ENCODE measurements at places on chromosomes 5 and 9. TPM values are rescaled to one million over a fixed set of nuclear protein-coding genes. Genes with fewer than 3 reads are reported as not detected.

The GMCL2 gene
- total RNA-seq = not detected

The TEX48 gene
- 0.83 TPM for total RNA-seq

The IL33 gene
- not detected for total RNA-seq

The TCF7 gene
- 283 TPM for total RNA-seq

The RNF183 gene
- not detected for total RNA-seq

The ARHGEF39 gene
- total RNA-seq = 11.8 TPM

The PCDHGB2 gene
- 0.08 TPM for total RNA-seq

The LMX1B gene
- not detected for total RNA-seq

The HK3 gene
- total RNA-seq = 0.22 TPM

DNA sequence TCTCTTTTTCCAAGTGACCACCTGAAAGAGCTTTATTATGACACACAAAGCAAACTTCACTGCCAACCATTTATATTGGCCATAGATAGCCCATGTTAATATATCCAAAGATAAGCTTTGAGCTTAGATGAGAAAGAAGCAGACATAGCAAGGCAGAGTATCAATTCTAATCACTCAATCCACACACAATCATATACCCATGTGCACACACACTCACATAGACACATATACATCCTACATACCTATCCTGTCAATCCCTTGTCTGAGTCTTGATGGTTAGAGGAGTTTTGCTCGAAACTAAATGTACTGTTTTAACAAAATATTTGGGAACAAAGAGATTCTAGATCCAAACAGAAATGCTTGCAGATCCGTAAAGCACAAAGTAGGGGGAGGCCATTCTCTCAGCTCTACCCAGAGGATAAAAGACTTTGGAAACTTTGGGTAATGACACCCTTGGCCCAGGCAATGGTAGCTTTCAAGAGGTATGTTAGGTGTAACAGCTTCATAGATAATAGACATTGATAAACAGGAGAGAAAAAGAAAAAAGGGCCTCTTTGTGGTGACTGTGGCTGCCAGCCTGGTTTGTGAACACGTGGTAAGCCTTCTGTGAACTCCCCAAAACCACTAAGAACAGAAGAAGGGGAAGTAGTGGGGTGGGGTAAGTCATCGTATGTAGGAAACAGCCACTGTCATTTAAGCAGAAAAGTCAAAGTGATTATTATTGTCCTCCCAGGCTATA lies 121.6 kb downstream of the TLR4 start:
- H3K27me3 ChIP-seq = peaks cover 65% of the 10 kb centered on the region
- peaks cover 27% of the 10 kb centered on the region for H3K4me1 ChIP-seq
- peak; percentile 78 for DNase-seq
- H3K27ac ChIP-seq = peak overlapping the region; percentile 68
- peak overlapping the region; percentile 8 for H3K4me3 ChIP-seq

- no peaks in the 10 kb centered on the region for H3K27me3 ChIP-seq
- H3K4me3 ChIP-seq = no peak overlapping the region
- no peaks in the 10 kb centered on the region for H3K4me1 ChIP-seq
- no peaks in the 10 kb centered on the region for H3K36me3 ChIP-seq
Measured at GRCh38 chr5:114174837-114175236, 187.0 kb upstream of the KCNN2 start.

GRCh38 chr9:89021154-89021803 lies 30.0 kb downstream of the S1PR3 start:
- H3K27ac ChIP-seq = no peak overlapping the region
- no peak for DNase-seq
- peaks cover 10% of the 10 kb centered on the region for H3K27me3 ChIP-seq
- no peaks in the 10 kb centered on the region for H3K36me3 ChIP-seq
- H3K4me1 ChIP-seq = no peaks in the 10 kb centered on the region

GRCh38 chr5:38790268-38790667 lies 55.5 kb upstream of the OSMR start:
- H3K27me3 ChIP-seq = peaks cover 11% of the 10 kb centered on the region
- no peak overlapping the region for H3K4me3 ChIP-seq
- H3K4me1 ChIP-seq = no peaks in the 10 kb centered on the region

DNA sequence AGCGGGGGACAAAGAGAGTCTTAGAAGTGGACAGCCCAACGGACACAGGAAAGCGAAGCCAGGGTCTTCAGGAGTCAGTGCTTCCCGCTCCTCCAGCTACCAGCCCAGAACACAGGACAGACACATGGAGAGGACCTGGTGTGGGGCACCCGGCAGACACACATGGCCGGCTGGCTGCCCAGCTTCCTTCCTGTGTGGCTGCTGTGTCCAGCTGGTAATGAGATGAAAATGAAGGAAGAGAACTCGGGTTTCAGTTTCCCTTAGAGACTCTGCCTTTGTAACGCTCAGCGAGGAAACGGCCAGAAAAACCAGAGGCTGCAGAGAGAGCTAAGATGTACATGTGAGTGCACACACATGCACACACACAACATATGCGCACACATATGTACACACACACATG lies 87.5 kb downstream of the SECISBP2 start:
- H3K36me3 ChIP-seq = peaks cover 90% of the 10 kb centered on the region
- no peak overlapping the region for H3K4me3 ChIP-seq
- no peaks in the 10 kb centered on the region for H3K27me3 ChIP-seq
- no peak for DNase-seq
- H3K27ac ChIP-seq = peak overlapping the region; percentile 84

- no peak overlapping the region for H3K27ac ChIP-seq
- no peaks in the 10 kb centered on the region for H3K27me3 ChIP-seq
- H3K4me1 ChIP-seq = peaks cover 7% of the 10 kb centered on the region
- H3K4me3 ChIP-seq = no peak overlapping the region
- no peak for DNase-seq
Measured at GRCh38 chr5:149636191-149636860, 55.0 kb downstream of the ARHGEF37 start.

DNA sequence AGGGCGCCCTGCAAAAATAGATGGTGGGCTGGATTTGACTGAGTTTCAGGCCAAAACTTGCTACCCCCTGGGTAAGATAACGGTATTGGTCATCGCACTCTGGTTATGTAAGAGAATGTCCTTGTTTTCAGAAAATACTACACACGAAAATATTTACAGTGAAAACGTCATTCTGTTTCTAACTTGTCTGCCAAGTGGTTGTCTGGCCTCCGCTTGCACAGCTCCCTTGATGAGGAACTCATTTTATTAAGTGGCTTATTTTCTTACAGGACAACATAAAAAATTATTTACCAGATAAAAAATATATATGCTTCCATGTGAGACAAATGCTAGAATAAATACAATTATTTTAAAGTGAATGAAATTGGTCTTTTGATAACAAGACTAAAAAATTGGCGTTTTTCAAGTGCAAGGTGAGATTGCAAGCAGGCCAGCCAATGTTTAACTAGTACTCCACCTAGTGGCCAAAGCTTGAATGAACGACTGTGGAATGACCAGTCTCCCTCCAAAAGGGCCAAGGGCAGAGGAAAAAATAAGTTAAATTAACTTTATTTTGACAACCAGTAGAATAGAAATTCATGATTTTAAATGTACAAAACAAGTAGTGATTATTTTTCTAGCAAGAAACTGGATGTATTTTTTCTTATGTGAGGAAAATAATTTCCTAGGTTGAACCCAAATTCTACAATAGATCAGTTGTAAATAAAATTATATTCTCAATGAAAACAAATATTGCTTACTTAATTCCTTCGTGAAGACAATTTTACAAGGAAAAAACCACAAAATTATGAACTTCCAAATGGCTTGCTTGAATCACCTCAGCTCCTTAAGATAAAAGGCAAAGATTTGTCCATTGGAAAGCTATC lies 93.2 kb downstream of the ZFAND5 start:
- peaks cover 8% of the 10 kb centered on the region for H3K27me3 ChIP-seq
- H3K4me3 ChIP-seq = no peak overlapping the region
- H3K27ac ChIP-seq = no peak overlapping the region
- no peaks in the 10 kb centered on the region for H3K36me3 ChIP-seq
- no peaks in the 10 kb centered on the region for H3K4me1 ChIP-seq

DNA sequence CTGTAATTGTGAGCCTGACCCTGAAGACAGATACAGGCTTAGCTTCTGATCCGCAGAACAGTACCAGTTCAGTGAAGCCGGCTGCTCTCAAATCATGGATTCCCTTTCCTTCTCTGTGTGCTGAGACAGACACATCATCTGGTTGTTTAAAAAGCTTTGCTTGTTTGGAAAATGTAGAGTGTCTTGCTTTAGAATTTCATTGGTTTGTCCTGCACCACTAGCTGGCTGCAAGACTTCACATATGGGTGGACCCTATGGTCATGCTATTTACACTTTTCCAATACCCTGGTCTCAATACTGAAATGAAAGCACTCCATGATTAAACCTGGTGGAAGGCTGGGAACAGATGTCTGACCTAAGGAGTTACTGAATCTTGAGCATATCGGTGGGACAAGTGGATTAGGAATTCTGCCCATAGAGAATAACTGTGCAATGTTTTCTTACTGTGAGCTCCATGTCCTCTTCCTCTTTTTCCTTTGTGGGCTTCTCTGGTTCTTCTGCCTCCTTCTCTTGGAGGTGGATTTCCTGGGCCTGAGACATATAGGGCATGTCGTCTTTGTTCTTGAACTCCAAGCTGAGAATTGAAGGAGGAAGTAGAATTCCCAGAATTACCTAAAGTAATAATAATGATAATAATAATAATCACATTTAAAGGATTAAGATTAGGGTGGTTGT lies 201.1 kb upstream of the KLF9 start:
- H3K4me3 ChIP-seq = no peak overlapping the region
- H3K27ac ChIP-seq = no peak overlapping the region
- no peaks in the 10 kb centered on the region for H3K36me3 ChIP-seq
- peaks cover 12% of the 10 kb centered on the region for H3K27me3 ChIP-seq
- no peaks in the 10 kb centered on the region for H3K4me1 ChIP-seq

GRCh38 chr5:178227138-178227659 lies 5.4 kb downstream of the PHYKPL start:
- no peak for DNase-seq
- no peaks in the 10 kb centered on the region for H3K27me3 ChIP-seq
- H3K4me3 ChIP-seq = no peak overlapping the region
- H3K36me3 ChIP-seq = peaks cover 68% of the 10 kb centered on the region
- no peak overlapping the region for H3K27ac ChIP-seq
- peaks cover 51% of the 10 kb centered on the region for H3K4me1 ChIP-seq

DNA sequence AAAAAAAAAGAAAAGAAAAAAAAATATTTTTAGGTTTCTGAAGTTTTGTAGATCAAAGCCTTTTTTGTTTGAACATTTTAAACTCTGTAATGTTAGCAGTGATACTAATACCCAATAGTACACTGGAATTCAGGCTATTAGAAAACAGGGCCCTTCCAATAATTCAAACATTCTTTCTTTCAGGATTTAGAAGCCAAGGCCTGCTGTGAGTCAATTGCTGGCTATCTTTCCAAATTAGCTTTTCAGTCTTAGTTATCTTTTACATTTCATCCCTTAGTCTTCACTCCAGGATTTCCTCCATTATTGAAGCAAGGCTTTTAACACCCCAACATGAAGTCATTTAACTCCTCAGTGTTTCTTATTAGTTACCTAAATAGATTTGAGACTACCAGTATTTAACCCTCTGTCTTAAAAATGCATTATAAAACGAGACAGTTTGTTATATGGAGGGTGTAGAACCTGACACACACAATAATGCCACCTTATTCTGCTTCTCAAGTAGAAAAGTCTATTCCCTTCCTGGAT lies 951.9 kb upstream of the DMAC1 start:
- H3K27ac ChIP-seq = no peak overlapping the region
- no peaks in the 10 kb centered on the region for H3K36me3 ChIP-seq
- no peaks in the 10 kb centered on the region for H3K4me1 ChIP-seq
- no peak for DNase-seq
- H3K4me3 ChIP-seq = no peak overlapping the region

GRCh38 chr9:109745335-109746283 lies 34.4 kb upstream of the PALM2AKAP2 start:
- no peaks in the 10 kb centered on the region for H3K4me1 ChIP-seq
- H3K27ac ChIP-seq = no peak overlapping the region
- H3K36me3 ChIP-seq = no peaks in the 10 kb centered on the region

GRCh38 chr5:72621576-72621975 lies 114.4 kb upstream of the ZNF366 start:
- no peak overlapping the region for H3K27ac ChIP-seq
- H3K27me3 ChIP-seq = peaks cover 10% of the 10 kb centered on the region
- H3K4me1 ChIP-seq = no peaks in the 10 kb centered on the region
- DNase-seq = no peak

DNA sequence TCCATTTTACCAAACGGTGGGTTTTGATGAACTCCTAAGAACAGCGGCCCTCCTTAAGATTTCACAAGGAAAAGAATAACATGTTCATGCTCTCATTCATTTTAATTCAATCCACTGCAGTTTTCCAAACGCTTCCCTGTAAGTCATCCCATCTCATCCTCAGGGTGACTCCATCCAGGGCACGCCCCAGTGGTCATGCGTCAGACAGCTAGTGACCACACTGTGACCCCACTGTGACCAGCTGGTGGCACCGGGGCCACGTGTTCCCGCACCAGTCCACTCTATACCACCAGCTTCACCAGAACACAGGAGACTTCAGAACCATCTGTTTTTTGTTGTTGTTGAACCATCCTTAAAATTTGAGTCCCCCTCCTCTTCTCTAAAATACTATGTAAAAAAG lies 14.3 kb downstream of the ATPSCKMT start:
- DNase-seq = no peak
- peaks cover 9% of the 10 kb centered on the region for H3K36me3 ChIP-seq
- no peaks in the 10 kb centered on the region for H3K27me3 ChIP-seq
- no peak overlapping the region for H3K27ac ChIP-seq
- no peak overlapping the region for H3K4me3 ChIP-seq

DNA sequence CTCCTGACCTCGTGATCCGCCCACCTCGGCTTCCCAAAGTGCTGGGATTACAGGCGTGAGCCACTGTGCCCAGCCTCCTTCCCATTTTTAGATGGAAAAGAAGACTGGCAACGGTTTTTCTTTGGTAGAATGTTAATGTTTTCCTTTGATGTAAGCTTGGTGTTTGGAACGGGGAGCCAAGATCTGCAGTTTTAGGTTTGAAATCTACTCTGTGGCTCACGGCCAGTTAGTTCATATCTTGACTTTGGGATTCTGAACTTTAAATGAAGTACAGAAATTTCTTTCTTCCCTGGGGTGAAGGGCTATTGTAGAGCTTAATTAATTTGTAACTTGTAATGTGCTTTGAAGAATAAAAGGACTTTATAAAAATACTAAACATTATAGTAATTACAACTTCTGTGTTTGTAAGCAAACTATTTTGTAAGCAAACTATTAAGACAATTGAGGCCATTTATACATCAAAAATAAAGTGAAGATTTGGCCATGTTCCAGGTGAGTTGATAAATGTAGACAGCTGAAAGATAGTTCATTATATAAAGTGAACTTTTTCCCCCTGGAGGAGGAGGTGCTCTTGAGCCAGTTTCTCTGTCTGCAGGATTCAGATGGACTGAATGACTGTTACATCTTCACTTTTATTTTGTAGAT lies 117.1 kb upstream of the TUT7 start:
- DNase-seq = no peak
- no peak overlapping the region for H3K4me3 ChIP-seq
- no peaks in the 10 kb centered on the region for H3K36me3 ChIP-seq

- no peak overlapping the region for H3K27ac ChIP-seq
- no peaks in the 10 kb centered on the region for H3K27me3 ChIP-seq
- no peak for DNase-seq
- no peaks in the 10 kb centered on the region for H3K4me1 ChIP-seq
- no peaks in the 10 kb centered on the region for H3K36me3 ChIP-seq
- H3K4me3 ChIP-seq = no peak overlapping the region
Measured at GRCh38 chr5:1919209-1919566, 36.5 kb upstream of the IRX4 start.

Measured in activated CD4-positive, alpha-beta T cell treated with anti-CD3 and anti-CD28 coated beads, Interleukin-2, amount 10 ng/mL, durations not matched to agents 7 days and 5 days (primary cell).